Breast epithelium (tissue), 4 donors: ENCODE measurements at places on chromosomes 16 and 17. TPM values are rescaled to one million over a fixed set of nuclear protein-coding genes. Genes with fewer than 3 reads are reported as not detected.

- no peak for DNase-seq
Observed at GRCh38 chr17:80781807-80782277, 209.8 kb upstream of the CHMP6 start.

DNA sequence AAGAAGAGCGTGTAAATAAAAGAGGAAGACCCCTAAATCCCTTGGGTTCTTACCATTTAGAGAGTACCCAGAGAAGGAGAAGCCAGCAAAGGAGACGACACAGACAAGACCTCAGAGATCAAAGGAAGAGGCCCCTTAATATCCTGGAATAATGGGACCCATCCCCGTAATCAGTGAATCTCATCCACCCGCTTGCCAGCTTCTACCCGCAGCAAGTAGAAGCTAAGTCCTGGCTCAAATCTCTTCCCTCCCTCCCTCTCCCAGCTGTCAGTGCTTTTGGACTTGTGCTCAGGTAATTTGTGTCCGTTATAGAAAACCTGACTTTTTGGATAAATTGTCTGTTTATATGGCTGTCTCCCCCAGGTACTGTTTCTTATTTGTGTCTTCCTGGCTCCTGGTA, 1.9 kb downstream of the LYRM1 start:
- no peak for DNase-seq

GRCh38 chr16:353404-354290, 1.1 kb upstream of the AXIN1 start:
- no peak for DNase-seq

- DNase-seq: no peak
Observed at GRCh38 chr17:14033166-14033565, 36.1 kb upstream of the COX10 start.

DNA sequence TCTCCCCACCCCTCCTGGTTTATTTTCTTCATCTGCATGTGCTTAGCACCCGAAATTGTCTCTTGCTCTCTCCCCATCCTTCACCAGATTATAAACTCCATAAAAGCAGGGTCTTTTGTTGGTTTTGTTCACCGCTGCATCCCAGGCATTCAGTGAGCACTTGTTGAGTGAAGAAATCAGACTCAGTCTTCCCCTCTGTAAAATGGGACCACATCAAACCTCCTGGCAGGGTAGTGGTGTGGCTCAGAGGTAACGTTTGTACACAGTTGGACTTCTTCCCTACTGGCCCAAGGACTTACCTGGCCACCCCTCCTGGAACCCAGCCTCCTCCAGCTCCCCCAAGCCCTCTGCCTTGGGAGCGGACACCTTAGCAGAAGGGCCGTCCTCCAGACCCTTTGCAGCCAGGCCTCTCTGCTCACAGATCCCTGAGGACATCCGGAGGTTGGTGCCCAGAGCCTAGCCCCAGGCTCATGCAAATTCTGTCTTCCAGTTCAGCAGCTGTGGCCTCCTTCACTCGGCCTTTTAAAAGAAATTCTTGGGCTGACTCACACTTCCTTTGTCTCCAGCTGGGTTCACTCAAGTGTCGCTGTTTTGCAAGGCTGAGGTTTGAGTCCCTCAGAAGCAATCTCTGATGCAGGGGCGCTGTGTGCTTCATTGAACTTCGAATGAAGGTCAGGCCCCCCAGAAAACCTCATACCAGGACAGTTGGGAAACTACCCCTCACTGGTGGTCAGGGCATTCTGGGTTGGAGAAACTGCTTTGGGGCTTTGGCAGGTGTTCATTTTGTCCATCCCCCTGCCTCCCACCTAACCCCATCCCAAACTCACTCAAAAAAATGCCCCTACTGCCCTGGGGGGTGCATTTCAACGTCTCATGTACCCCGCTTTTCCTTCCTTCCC, 16.8 kb upstream of the RMI2 start:
- DNase-seq: no peak

GRCh38 chr16:6204945-6205344, 1107.3 kb upstream of the EEF2KMT start:
- DNase-seq: no peak

GRCh38 chr16:88613911-88614817, 24.2 kb upstream of the IL17C start:
- no peak for DNase-seq

GRCh38 chr16:2149630-2150417, 1.4 kb downstream of the RAB26 start:
- DNase-seq: no peak

GRCh38 chr17:44083250-44083849, 12.8 kb downstream of the G6PC3 start:
- DNase-seq: no peak

DNA sequence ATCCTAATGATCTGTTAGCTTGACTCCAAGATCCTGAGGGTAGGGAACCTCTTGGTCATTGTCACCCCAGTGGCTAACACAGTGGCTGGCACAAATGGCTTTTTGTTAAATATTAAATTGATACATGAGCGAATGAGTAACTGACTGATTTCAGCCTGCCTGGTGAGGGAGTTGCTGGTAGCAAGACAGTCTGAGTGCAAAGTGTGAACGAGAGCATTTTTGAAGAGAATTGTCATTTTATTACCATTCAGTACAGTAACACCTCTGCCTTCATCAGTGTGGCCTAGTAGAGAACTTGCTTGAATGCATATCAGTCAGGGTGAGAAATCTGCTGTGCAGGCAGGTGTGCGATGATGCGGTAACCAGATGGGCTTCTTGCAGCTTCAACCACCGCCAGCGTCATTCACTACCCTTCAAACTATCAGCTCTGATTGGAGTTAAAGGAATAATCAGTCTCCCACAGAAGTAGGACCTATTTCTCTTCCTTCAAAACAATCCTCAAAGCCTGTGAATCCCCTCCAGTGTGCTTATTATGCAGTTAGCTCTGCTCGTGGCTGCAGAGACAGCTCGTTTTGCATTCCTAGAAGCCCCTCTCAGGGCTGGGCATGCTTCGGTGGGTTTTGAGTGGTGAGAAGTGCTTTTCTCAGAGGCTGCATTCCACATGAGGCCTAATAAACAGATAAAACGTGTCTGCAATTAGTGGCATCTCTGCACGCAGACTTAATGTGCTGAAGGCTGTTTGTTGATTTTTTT, 29.0 kb downstream of the HEXIM2 start:
- DNase-seq: no peak

DNA sequence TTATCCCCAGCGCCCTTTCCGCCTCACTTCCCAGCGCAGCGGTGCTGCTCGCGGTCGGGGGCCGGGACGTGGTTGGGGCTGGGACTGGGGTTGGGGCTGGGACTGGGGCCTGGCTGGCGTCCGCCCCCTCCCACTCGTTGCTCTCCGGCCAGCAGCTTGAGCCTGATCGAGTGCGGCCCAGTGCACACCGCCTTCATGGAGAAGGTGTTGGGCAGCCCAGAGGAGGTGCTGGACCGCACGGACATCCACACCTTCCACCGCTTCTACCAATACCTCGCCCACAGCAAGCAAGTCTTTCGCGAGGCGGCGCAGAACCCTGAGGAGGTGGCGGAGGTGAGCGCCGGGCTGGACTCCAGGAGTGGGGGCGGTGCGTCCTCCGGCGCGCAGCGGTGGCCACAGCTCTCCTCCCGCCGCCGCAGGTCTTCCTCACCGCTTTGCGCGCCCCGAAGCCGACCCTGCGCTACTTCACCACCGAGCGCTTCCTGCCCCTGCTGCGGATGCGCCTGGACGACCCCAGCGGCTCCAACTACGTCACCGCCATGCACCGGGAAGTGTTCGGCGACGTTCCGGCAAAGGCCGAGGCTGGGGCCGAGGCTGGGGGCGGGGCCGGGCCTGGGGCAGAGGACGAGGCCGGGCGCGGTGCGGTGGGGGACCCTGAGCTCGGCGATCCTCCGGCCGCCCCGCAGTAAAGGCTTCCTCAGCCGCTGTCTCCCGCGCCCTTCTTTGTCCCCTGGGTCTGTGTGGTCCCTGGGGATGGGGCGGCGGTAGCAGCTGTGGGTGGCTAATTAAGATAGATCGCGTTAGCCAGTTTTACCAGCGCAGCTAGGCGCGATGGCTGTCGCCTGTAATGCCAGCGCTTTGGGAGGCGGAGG, 1.8 kb downstream of the HSD17B1 start:
- peak; percentile 83 for DNase-seq

Gene TTYH2
- total RNA-seq: 5.6 TPM

Gene ALOX12B
- total RNA-seq: not detected

Gene ANKRD40CL
- not detected for total RNA-seq

Gene LHX1
- not detected for total RNA-seq
